ENCODE measurements at places on chromosomes 7 and 10. TPM values are rescaled to one million over a fixed set of nuclear protein-coding genes. Genes with fewer than 3 reads are reported as not detected.

DNA sequence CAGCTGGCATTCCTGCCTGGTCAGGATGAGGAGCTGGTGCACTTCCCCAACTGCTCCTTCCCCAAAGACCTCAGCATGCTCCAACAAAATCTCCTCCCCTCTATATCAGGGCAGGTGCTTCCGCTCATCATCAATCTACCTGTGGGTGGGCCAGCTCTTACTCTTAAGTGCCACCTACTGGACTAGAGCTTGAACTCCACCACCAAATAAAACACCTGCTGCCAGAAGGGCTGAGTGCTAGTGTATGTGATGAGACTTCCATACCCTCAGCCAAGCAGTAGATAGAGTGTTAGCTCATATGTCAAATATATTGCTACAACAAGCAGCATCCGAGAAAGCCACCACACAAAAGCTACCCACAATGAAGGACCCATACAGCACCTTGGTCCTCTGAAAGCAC, 264.3 kb downstream of the RNLS start:
- DNase-seq, result no peak
- H3K4me1 ChIP-seq, result no peaks in the 10 kb centered on the region
- no peaks in the 10 kb centered on the region for H3K36me3 ChIP-seq
- H3K4me3 ChIP-seq, result no peak overlapping the region
- H3K27ac ChIP-seq, result no peak overlapping the region

- H3K4me3 ChIP-seq, result no peak overlapping the region
- peaks cover 5% of the 10 kb centered on the region for H3K27me3 ChIP-seq
- no peaks in the 10 kb centered on the region for H3K36me3 ChIP-seq
- no peaks in the 10 kb centered on the region for H3K4me1 ChIP-seq
- H3K27ac ChIP-seq, result no peak overlapping the region
- DNase-seq, result no peak
Measured at GRCh38 chr10:49407151-49407550, 11.3 kb upstream of the DRGX start.

DNA sequence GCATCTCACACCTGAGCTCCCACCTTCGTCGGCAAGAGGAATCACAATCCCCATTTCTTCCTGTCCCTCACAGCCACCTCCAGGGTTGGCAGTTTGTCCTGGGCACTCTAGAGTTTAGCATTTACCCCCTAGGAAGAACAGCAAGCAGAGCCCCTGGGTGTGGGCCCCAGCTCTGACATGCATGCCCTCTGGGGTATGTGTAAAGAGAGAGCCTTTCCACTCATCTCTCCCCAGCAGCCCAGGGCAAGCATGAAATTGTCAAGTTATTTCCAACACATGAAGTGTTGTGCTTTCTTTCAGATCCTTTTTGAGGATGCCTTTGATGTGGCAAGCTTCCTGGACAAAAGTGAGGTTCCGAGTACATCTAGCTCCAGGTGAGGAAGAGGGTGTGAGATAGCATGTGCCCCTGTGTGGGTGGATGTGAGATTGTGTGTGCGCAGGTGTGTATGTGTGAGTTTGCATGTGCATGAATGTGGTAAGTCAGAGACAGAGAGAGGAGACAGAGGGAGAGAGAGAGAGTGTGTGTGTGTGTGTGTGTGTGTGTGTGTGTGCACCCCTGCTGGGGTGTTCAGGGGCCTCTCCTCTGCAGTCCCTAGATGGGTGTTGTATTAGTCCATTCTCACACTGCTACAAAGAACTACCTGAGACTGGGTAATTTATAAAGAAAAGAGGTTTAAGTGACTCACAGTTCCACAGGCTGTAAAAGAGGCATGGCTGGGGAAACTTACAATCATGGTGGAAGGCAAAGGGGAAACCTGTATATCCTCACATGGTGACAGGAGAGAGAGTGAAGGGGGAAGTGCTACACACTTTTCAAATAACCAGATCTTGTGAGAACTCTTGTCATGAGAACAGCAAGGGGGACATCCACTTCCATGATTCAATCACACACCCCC, 18.1 kb downstream of the STRA8 start:
- H3K27me3 ChIP-seq, result no peaks in the 10 kb centered on the region
- peaks cover 28% of the 10 kb centered on the region for H3K4me1 ChIP-seq
- H3K4me3 ChIP-seq, result no peak overlapping the region
- no peak for DNase-seq

DNA sequence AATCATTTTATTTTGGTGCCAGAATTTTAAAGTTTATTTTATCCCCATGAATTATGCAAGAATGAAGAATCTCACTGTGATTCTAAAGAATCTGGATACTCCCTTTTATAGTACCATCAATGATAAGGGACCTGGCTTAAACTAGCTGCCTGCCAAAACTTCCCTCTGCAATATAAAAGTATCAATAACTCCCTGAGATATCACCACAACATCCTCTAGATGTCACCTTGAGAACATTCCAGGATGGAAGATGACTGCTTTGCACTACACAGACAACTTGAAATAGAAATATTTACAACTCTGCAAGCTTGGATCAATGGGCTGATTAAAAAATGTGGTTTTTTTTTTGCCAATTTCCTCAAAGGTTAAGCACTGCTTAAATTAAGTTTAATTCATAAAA, 142.1 kb downstream of the SLC25A13 start:
- peaks cover 88% of the 10 kb centered on the region for H3K36me3 ChIP-seq
- no peak for DNase-seq
- H3K27ac ChIP-seq, result no peak overlapping the region
- no peaks in the 10 kb centered on the region for H3K4me1 ChIP-seq
- H3K27me3 ChIP-seq, result no peaks in the 10 kb centered on the region
- H3K4me3 ChIP-seq, result no peak overlapping the region

- no peak overlapping the region for H3K27ac ChIP-seq
- no peaks in the 10 kb centered on the region for H3K27me3 ChIP-seq
- H3K4me3 ChIP-seq, result no peak overlapping the region
- no peak for DNase-seq
Measured at GRCh38 chr10:7945034-7945433, 109.5 kb upstream of the GATA3 start.

DNA sequence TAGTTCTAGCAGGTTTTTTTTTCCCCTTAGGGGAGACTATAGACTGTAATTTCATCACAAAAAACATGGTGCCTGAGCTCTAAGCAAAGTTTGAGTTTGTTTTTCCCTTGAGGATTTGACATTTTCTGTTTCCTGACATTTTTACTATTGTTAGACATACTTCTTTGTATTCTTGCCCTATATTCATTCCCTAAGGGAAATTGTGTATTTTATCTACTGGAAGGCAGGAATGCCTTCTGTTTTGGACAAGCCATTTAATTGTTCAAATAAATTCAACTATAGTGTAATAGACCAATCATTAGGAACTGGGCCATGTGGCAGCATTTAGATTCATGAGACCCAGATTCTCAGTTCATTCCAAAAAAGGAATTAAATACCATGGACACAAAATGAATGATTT, 335.0 kb downstream of the EXOC4 start:
- H3K36me3 ChIP-seq, result no peaks in the 10 kb centered on the region
- DNase-seq, result no peak
- H3K27ac ChIP-seq, result no peak overlapping the region
- no peaks in the 10 kb centered on the region for H3K4me1 ChIP-seq

DNA sequence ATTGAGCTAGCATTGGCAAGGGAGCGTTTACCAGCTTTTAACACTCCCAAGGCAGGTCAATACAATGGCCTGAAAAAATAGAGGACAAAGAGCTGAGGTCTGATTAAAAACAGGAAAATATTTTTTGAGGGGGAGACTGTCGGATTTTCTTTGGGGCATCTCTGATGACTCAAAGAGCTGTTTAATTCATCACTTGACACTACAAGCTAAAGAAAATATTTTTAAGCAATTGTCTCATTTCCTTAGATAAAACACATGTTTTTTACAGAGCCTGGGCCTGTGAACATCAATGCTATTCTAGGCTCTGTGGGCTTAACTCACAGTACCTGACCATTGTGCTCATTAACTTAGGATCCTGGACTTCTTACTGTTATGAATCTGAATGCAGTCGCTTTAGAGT, 100.8 kb downstream of the NRP1 start:
- H3K36me3 ChIP-seq, result no peaks in the 10 kb centered on the region
- H3K4me3 ChIP-seq, result no peak overlapping the region
- peak overlapping the region; percentile 42 for H3K27ac ChIP-seq
- no peak for DNase-seq
- H3K4me1 ChIP-seq, result peaks cover 5% of the 10 kb centered on the region

GRCh38 chr7:152105205-152105604, 79.7 kb downstream of the GALNT11 start:
- DNase-seq, result no peak
- H3K4me1 ChIP-seq, result peaks cover 8% of the 10 kb centered on the region
- peaks cover 56% of the 10 kb centered on the region for H3K36me3 ChIP-seq
- H3K27me3 ChIP-seq, result no peaks in the 10 kb centered on the region

DNA sequence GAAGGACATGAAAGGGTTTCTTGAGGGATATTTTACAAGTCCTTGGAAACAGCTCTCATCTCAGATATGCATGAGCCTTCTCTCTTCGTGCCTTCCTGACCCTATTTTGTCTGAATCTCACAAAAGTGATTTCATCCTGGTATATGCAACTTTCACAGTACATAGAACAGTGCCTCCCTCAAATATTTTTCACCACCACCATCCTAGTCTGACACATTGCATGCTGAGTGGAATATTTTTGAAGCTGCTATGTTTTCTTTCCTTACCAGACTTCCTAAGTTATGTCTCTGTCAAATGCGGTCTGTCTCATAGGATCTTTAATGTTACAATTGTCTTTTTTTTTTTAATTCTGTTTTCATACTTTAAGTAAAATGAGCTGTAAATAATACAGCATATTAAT, 673.3 kb upstream of the LRRN3 start:
- no peak for DNase-seq
- no peaks in the 10 kb centered on the region for H3K36me3 ChIP-seq
- H3K4me1 ChIP-seq, result no peaks in the 10 kb centered on the region
- H3K27me3 ChIP-seq, result no peaks in the 10 kb centered on the region
- H3K4me3 ChIP-seq, result no peak overlapping the region
- H3K27ac ChIP-seq, result no peak overlapping the region

- H3K36me3 ChIP-seq, result no peaks in the 10 kb centered on the region
- no peak overlapping the region for H3K27ac ChIP-seq
- H3K4me1 ChIP-seq, result no peaks in the 10 kb centered on the region
- H3K27me3 ChIP-seq, result peaks cover 8% of the 10 kb centered on the region
- no peak overlapping the region for H3K4me3 ChIP-seq
Measured at GRCh38 chr10:129280908-129281586, 186.0 kb upstream of the MGMT start.

- no peak overlapping the region for H3K4me3 ChIP-seq
- H3K4me1 ChIP-seq, result no peaks in the 10 kb centered on the region
- no peak for DNase-seq
Measured at GRCh38 chr7:148104136-148104716, 486.3 kb upstream of the C7orf33 start.

DNA sequence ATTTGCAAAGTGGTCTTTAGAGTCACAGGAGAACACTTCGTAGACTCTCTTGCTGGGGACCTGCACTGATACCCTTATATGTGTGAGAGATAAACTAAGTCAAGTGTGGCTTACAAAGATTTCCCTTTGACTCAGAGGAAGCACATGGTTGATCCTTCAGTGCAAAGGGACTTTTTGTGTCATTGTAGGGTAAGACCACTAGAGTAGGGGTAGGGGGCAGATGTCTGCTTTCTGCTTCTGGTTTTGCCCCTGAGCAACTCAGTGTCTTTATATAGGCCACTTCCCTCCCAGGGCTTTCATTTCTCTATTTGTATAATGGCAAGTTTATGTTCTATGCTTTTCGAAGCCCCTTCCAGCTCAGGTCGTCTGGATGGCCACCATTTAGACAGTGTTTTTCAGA, 281.7 kb downstream of the SORCS3 start:
- no peak overlapping the region for H3K4me3 ChIP-seq
- H3K36me3 ChIP-seq, result no peaks in the 10 kb centered on the region
- no peaks in the 10 kb centered on the region for H3K27me3 ChIP-seq
- DNase-seq, result no peak
- H3K27ac ChIP-seq, result no peak overlapping the region
- H3K4me1 ChIP-seq, result no peaks in the 10 kb centered on the region

- H3K27me3 ChIP-seq, result no peaks in the 10 kb centered on the region
- H3K36me3 ChIP-seq, result no peaks in the 10 kb centered on the region
- no peaks in the 10 kb centered on the region for H3K4me1 ChIP-seq
- DNase-seq, result no peak
- H3K27ac ChIP-seq, result no peak overlapping the region
Measured at GRCh38 chr10:69766161-69766910, 35.4 kb upstream of the COL13A1 start.

DNA sequence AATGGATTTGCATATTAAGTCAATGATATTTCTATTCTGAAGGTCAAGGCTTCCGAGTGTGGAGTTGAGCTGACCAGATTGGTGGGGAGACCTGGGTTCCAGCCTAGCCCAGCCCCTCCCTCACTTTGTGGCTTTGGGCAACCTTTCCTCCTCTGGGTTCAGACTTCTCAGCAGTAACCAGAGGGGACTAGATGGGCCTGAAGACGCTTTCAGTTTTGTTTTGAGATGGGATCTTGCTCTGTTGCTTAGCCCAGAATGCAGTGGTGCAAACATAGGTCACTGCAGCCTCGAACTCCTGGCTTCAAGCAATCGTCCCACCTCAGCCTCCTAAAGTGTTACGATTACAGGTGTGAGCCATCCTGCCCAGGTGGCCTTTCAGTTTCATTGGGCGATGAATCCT, 68.1 kb upstream of the LEP start:
- no peak overlapping the region for H3K4me3 ChIP-seq
- no peaks in the 10 kb centered on the region for H3K36me3 ChIP-seq
- H3K27me3 ChIP-seq, result peaks cover 53% of the 10 kb centered on the region
- no peak overlapping the region for H3K27ac ChIP-seq
- H3K4me1 ChIP-seq, result peaks cover under 1% of the 10 kb centered on the region

Gene CYP2C19
- total RNA-seq, result not detected

Gene LIPN
- total RNA-seq, result not detected

Gene LRRN3
- total RNA-seq, result 0.15 TPM

Gene ACBD5
- 29.1 TPM for total RNA-seq

Gene SLC18A3
- total RNA-seq, result not detected

Gene PRLHR
- total RNA-seq, result not detected

Gene FBH1
- 43.2 TPM for total RNA-seq

Gene ST7
- 12.5 TPM for total RNA-seq

Gene BET1
- total RNA-seq, result 6.9 TPM

Gene KLF14
- total RNA-seq, result 2.2 TPM
